ENCODE measurements at places on chromosomes 7 and 10.
A peak's percentile ranks its signal among the peaks of the same experiment; 100 is the strongest.

DNA sequence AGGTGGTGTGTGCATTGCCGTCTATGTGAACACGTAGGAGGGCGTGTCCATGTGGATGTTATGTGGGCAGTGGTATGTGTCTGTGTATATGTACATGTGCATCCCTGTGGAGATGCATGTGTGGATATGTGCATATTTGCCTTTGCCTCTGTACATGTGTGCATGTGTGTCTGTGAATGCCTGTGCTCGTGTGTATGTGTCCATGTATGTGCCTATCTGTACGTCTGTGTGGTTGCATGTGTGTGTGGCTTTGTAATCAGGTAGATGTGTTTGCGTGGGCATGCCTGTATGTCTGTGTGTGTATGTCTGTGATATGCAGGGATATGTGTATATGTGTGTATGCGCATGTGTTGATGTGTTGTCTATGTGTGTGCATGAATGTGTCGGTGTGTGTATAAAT lies 19.7 kb downstream of the ADCY1 start:
- H3K4me1 ChIP-seq = no peaks in the 10 kb centered on the region
- H3K27ac ChIP-seq = no peak overlapping the region

DNA sequence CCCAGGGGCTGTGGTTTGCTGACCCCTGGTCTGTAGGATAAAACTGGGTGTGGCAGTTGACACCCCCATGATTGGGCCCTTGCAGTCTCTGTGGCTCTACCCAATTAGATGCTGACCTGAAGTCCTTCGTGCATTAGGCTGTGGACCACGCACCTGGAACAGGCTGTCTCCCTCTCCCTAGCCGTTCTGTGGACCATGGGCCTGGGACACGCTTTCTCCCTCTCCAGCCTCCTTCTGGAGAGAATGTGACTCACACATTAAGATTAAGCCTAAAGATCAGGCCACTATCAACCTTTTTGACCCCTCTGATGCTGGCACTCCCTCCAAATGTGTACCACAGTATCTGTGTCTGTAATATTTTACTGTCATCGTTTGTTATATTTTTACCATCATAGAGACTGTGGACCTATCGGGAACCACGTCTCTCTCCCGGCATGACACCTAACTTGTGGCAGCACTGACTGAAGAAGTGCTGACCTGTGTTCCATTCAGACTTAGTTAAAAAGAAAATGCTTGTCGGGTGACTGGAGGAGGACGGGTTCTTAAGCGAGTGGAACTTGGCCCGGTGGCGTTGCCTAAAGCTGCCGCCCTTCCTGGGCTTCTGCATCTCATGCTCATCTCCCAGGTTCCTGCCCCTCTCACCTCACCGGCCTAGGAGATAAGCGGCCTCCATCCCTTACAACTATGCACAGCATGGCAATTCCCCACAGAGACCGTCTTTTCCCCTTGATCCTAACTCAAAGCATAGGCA lies 92.8 kb downstream of the WDR37 start:
- no peak overlapping the region for H3K27ac ChIP-seq
- peaks cover 7% of the 10 kb centered on the region for H3K27me3 ChIP-seq
- no peak for DNase-seq

DNA sequence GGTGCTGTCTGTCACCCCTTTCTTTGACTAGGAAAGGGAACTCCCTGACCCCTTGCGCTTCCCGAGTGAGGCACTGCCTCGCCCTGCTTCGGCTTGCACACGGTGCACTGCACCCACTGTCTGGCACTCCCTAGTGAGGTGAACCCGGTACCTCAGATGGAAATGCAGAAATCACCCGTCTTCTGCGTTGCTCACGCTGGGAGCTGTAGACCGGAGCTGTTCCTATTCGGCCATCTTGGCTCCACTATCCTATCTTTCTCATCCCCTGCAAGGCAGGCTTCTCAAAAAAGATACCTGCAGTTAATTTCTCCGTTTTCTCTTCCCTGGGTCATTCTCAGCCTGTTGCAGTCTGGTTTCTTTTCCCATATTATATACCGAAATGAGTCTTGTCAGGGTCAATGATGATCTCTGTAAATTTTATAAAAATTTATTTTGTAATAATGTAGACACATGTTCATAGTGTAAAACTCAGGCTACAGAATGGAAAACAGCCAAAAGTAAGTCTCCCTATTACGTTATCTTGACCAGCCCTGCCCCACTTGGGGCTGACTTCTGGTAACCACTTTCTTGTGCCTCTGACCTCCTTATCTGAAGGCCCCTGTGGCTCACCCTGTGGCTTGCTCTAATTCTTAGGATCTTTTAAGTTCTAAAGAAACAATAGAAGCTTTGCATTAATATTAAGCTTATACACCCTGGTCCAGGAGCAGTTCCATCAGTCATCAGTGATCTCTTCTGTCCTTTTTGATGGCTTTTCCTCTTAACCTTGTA lies 20.7 kb downstream of the BLVRA start:
- DNase-seq = no peak
- H3K4me1 ChIP-seq = peaks cover 9% of the 10 kb centered on the region
- no peak overlapping the region for H3K27ac ChIP-seq
- peaks cover 13% of the 10 kb centered on the region for H3K36me3 ChIP-seq
- H3K4me3 ChIP-seq = no peak overlapping the region

DNA sequence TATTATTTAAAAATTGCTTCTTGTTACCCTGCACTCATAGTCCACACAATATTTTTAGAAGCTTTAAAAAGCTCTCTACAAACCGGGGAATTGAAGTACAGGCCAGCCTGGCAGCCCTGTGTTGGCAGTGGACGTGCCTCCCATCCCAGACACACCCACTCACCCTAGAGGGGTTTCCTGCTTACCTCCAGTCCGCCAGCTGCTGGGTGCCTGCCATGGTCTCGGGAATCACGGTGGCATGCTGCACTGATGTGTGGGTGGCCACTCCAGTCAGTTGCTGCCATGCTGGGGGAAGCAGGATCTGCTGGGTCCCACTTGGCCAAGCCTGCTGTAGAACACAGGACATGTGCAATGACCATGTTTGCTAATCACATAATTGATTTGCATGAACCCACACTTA lies 80.4 kb downstream of the CLEC2L start:
- H3K36me3 ChIP-seq = peaks cover 14% of the 10 kb centered on the region
- H3K27me3 ChIP-seq = no peaks in the 10 kb centered on the region
- DNase-seq = no peak
- no peaks in the 10 kb centered on the region for H3K4me1 ChIP-seq

DNA sequence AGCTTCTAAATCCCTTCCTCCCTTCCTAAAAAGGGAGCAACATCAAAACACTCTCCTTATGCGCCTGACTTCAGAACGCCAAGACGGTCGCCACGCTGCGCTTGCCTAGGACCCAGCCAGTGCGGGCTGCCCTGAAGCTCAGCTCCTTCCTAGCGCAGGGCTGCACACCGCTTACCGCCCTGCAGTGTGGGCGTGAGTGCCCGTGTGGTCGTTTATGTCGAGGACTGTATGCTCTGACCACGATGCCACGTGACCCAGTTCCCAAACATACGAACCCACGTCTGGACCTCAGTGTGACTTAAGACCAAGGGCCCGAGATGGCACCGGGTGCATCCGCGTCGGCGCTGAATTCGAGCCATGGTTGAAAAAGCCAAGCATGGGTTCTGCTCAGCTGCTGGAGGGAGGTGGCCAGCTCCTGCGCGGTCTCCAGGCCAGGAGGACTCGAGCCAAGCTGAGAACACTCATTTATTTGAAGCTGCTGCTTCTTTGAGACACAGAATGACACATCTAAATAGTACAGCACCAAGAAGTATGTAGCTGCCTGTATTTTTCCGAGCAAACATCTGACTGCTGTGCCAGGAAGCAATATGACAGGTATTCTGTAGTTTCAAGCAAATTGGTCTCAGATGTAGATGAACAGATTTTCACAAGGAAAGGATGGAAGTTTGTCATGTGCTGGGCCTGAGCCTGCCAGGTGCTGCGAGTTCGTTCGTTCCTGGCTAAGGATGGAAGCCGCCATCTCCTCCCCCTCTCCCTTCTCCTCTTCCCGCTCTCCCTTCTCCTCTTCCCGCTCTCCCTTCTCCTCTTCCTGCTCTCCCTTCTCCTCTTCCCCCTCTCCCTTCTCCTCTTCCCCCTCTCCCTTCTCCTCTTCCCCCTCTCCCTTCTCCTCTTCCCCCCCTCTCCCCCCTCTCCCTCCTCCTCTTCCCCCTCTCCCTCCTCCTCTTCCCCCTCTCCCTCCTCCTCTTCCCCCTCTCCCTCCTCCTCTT lies 184.7 kb downstream of the EBF3 start:
- peaks cover 4% of the 10 kb centered on the region for H3K36me3 ChIP-seq
- no peaks in the 10 kb centered on the region for H3K4me1 ChIP-seq
- H3K27ac ChIP-seq = no peak overlapping the region
- DNase-seq = no peak
- no peaks in the 10 kb centered on the region for H3K27me3 ChIP-seq

- peak overlapping the region; percentile 91 for H3K27ac ChIP-seq
- DNase-seq = no peak
- no peaks in the 10 kb centered on the region for H3K36me3 ChIP-seq
Observed at GRCh38 chr7:106071999-106072714, 40.0 kb downstream of the SYPL1 start.

- DNase-seq = peak; percentile 54
- peaks cover 99% of the 10 kb centered on the region for H3K4me1 ChIP-seq
- H3K4me3 ChIP-seq = peak overlapping the region; percentile 44
- H3K36me3 ChIP-seq = peaks cover 1% of the 10 kb centered on the region
Observed at GRCh38 chr10:71737001-71737833, 17.6 kb upstream of the C10orf105 start.

GRCh38 chr7:157320608-157320980 lies 16.2 kb upstream of the DNAJB6 start:
- H3K36me3 ChIP-seq = no peaks in the 10 kb centered on the region
- no peak overlapping the region for H3K4me3 ChIP-seq
- no peaks in the 10 kb centered on the region for H3K27me3 ChIP-seq
- H3K4me1 ChIP-seq = peaks cover 13% of the 10 kb centered on the region
- no peak for DNase-seq
- H3K27ac ChIP-seq = peak overlapping the region; percentile 36

DNA sequence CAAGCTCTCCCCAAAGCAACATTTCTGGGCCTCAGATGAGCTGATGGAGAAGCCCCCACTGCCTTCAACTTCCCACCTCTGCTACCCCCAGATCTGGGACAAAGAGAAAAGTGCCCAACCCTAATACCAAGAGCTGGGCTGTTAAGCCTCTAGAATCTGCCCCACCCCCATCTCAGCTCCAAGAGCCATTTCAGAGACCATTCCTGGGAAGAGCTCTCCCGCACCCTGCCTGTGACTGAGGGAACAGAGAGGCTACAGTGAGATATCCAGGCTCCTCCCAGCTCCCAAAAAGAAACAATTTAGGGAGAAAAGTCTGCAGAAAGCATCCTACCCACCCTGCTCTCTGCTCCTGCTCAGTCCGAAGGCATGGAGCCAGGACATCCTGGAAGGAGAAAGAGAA lies 2.5 kb upstream of the KCNH2 start:
- H3K4me3 ChIP-seq = no peak overlapping the region
- DNase-seq = no peak
- no peak overlapping the region for H3K27ac ChIP-seq
- H3K27me3 ChIP-seq = peaks cover 42% of the 10 kb centered on the region
- peaks cover 16% of the 10 kb centered on the region for H3K4me1 ChIP-seq

GRCh38 chr10:112773783-112774182 lies 176.3 kb upstream of the TCF7L2 start:
- no peaks in the 10 kb centered on the region for H3K27me3 ChIP-seq
- no peak for DNase-seq
- H3K4me3 ChIP-seq = no peak overlapping the region
- H3K27ac ChIP-seq = no peak overlapping the region
- H3K4me1 ChIP-seq = no peaks in the 10 kb centered on the region
- peaks cover 9% of the 10 kb centered on the region for H3K36me3 ChIP-seq

GRCh38 chr7:16881844-16882243 lies at the start of gene AGR3:
TSS of gene AGR3 (minus strand) at chr7:16881983. CDS start at chr7:16878618, 3,365 bp downstream.
- H3K4me3 ChIP-seq = no peak within 1 kb of the TSS
- no peaks in the 10 kb centered on the region for H3K36me3 ChIP-seq

DNA sequence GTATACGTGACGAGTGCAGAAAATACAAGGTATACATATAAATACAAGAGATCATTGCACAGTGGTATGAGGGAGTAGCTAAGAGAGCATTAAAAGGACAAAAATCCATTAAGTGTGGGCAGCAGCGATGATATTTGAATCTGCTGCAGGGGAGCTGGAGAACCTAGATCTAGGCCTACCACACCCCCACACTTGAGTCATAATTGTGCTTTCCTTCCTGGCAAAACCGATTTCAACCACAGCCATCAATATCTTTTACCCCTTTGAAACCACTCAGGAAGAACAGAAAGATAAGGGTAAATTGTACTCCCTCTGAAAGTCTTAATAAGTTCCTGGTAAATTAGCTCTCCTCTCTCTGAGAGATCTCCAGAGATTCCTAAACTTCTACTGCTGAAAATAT lies 345.0 kb downstream of the SORCS1 start:
- DNase-seq = no peak
- H3K27ac ChIP-seq = no peak overlapping the region
- no peaks in the 10 kb centered on the region for H3K27me3 ChIP-seq

- no peak for DNase-seq
- H3K4me1 ChIP-seq = peaks cover 4% of the 10 kb centered on the region
- no peaks in the 10 kb centered on the region for H3K36me3 ChIP-seq
- H3K27me3 ChIP-seq = peaks cover 18% of the 10 kb centered on the region
Observed at GRCh38 chr10:114408968-114409444, 4.7 kb upstream of the AFAP1L2 start.

GRCh38 chr7:21624320-21624719 lies 81.5 kb downstream of the DNAH11 start:
- no peaks in the 10 kb centered on the region for H3K4me1 ChIP-seq
- H3K4me3 ChIP-seq = no peak overlapping the region
- no peak for DNase-seq

DNA sequence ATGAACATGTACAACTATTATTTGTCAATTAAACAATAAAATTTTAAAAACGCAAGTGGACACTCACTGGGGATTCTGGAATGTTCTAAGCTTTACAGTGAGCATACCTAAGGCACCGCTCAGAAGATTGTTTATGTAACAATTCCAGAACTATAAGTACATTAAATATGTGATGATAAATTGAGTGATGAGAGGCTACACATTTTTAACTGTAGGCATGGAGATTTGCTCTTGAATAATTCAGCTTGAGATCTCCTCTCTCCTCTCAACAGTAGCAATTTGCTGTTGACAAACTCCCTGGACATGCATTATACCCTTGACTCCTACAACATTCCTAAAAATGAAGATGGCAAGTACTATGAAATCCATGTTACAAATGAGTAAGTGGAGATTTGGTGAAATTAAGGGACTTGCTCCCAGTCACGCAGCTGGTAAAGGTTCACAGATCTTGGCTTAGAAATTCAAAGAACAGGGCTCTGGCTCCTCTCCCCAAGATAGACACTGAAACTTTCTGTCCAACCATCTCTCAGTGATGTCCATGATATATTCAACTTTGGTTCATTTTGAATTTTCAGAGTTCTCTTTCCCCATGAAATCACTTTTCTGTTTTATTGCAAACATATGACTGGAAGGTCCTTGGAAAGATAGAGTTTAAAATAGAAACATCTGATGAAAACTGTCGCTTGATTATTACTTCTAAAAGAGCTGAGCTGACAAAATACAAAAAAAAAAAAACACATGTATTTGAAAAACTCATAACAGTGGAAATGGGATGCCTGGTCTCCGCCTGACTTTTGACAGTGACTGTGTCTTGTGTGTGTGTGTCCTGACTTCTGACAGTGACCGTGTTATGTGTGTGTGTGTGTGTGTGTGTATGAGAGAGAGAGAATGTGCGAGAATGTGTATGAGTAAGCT lies 488.3 kb downstream of the TNS3 start:
- H3K4me1 ChIP-seq = no peaks in the 10 kb centered on the region
